ENCODE measurements at places on chromosomes 5 and 9.

GRCh38 chr5:160545832-160546231, 124.2 kb downstream of the PTTG1 start:
- no peak for DNase-seq

DNA sequence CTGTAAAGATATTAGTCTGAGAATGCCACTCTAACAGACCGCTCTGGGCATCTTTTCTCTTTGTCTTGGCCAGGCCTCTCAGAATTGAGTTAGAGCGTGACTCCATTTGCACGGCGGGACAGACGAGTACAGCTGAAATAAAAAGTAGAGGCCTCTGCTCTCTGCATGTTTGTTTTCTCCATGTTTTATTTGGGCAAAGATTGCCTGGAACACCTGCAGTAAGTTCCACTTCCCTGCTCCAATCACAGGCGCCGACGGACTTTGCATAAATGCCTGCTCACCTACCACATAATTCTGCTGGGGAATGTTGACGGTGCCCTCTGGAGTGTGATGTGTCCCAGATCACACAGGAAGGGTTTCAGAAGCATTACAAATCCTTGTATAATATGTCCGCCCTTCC, 10.6 kb downstream of the SPOCK1 start:
- no peak for DNase-seq

GRCh38 chr9:7613931-7614330, 185.6 kb downstream of the DMAC1 start:
- DNase-seq, result no peak

DNA sequence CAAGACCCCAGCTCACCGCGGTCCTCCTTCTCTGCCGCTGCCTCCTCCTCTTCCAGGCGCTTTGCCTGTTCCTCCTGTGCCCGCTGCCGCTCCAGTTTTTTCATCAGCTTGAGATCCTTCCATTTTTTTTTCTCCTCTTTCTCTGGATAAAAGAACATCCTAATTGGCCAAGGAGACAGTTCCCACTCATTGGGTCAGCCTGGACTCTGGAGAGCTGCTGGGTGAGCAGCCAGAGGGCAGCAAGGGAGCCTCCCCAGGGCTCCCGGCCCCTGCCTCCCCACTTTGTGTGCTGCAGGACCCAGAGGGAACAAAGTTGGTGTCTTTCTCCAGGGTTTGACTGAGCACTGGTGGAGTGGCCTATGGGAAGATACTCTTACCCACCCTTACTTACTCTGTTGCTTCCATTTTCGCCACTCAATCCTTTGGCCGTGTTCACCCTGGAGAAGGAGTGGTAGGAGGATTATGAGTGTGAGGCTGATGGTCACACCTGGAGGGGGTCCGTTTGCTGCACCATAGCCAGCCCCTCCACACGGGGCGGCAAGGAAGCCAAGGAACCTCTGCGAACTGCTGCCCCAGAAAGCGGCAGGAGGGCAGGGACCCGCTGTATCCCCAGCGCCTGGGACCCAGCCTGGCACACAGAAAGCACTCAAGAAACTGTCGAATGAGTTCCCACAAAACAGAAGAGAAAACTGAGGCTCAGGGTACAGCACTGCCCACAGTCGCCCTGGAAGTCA, 708 bp downstream of the SPOUT1 start:
- no peak for DNase-seq

GRCh38 chr9:106637486-106637885, 225.5 kb upstream of the ZNF462 start:
- no peak for DNase-seq

GRCh38 chr9:88816141-88816540, 175.1 kb upstream of the S1PR3 start:
- DNase-seq, result no peak

Data from Right ventricle myocardium inferior (tissue), 1 donor.